Caki2 (cell line): ENCODE measurements at places on chromosomes 1 and 21. TPM values are rescaled to one million over a fixed set of nuclear protein-coding genes. Genes with fewer than 3 reads are reported as not detected.

DNA sequence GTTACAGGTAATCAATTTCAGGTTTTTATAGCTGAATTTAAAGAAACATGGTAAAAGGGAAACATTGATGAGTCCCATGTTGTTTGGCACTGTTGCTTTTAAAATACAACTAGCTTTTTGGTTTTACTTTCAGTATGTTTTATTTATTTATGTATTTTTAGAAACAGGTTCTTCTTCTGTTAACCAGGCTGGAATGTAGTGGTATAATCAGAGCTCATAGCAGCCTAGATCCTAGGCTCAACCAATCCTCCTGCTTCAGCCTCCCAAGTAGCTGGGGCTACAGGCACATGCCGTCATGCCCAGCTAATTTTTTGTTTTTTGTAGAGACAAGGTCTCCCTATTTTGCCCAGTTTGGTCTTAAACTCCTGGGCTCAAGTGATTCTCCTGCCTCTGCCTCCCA is 50.4 kb downstream of the CTTNBP2NL start:
- DNase-seq = no peak

- DNase-seq = no peak
Observed at GRCh38 chr1:164880199-164880598, 321.2 kb downstream of the PBX1 start.

DNA sequence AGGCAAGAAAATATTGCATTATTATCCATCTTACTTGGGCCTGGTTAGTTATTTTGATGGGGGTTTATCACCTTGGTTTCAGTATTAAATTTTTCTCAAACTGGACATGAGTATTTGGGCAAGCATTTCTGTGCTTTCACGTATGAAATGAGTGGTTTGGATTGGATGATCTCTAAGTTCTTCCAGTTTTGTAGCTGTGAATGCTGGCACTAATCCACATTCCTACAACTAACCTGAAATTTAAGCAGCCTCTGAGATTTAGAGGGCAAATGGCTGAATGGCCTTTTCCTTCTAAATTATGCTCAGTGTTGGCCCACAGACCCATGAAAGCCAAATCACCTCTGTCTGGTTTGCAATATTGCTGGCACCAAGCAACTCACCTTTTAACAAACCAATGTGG is 475.0 kb upstream of the B3GALT2 start:
- no peak for DNase-seq

DNA sequence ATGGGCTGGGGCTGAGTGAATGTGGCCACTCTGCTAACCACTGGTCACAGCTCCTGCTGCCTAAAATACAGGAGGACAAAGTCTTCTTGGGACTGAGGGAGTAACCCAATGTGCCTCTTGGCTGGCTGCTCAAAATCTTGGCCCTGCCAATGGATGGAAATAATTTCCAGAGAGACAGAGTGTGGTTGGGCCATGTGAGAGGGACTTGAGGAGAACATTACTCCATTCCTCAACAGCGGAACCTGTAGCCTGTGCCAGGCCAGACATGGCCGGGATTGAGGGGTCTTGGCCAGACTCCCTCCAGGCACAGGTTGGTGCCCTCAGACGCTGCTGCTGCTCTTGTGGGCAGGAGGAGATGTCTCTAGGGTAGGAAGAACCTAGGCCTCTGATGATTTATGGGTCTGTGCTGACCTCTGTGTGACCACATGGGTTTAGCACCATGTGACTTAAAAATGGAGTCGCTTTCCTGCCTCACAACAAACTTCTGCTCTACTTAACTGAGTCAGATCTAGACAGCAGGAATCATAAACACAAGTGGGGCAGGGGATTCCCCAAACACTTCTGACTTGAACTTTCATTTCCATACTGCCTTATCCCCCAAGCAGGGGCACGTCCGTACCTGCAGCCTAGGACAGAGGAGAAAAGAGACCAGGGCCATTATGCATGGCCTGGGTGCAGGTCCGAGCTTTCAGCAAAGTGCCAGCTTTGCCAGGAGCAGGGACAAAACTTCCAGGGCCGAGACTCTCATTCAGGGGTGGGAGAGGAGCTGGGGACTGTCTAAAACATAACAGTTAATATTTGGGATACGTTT is 79.2 kb downstream of the CD34 start:
- no peak for DNase-seq

DNA sequence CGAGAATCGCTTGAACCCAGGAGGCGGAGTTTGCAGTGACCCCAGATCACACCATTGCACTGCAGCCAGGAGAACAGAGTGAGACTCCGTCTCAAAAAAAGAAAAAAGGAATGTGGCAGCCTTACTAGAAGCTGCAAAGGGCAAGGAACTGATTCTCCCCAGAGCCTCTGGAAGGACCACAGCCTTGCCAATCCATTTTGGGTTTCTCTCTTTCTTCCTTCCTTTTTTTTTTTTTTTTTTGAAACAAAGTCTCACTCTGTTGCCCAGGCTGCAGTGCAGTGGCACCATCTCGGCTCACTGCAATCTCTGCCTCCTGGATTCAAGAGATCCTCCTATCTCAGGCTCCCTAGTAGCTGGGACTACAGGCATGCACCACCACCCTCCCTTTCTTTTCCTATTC is 9.9 kb upstream of the IFNGR2 start:
- no peak for DNase-seq

DNA sequence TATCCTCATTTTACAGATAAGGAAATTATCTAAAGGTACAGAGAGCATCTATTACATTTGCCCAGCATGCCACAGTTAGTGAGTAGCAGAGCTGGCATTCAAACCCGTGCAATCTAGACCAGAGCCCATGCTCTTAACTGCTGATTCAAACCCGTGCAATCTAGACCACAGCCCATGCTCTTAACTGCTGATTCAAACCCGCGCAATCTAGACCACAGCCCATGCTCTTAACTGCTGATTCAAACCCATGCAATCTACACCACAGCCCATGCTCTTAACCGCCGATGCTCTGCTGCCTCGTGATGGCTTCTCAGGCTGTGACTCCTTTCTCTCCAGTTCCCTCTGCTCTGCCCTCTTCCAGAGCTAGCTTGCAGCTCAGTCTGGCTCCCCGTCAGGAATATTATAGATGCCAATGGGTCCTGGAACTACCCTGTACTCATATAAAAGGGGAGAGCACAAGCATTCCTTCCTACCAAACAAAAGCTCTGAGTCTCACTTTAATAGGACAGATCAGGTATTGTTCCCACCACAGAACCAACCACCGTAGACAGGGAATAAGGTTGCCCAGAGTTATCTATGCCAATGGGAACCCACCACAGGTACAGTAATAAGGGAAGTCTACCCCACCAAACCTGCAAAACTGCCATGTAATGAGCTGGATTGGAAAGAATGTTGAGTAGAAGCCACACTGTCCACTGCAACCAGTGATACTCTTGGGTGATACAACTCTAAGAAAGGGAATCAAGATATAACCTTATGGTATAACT is 78.4 kb downstream of the SMYD3 start:
- peak; percentile 37 for DNase-seq

GRCh38 chr1:22383526-22384294 is 67.9 kb upstream of the ZBTB40 start:
- DNase-seq = no peak

APP gene
- total RNA-seq = 808 and 842 TPM in 2 replicates

PCSK9 gene
- not detected in 2 replicates for total RNA-seq

DNA sequence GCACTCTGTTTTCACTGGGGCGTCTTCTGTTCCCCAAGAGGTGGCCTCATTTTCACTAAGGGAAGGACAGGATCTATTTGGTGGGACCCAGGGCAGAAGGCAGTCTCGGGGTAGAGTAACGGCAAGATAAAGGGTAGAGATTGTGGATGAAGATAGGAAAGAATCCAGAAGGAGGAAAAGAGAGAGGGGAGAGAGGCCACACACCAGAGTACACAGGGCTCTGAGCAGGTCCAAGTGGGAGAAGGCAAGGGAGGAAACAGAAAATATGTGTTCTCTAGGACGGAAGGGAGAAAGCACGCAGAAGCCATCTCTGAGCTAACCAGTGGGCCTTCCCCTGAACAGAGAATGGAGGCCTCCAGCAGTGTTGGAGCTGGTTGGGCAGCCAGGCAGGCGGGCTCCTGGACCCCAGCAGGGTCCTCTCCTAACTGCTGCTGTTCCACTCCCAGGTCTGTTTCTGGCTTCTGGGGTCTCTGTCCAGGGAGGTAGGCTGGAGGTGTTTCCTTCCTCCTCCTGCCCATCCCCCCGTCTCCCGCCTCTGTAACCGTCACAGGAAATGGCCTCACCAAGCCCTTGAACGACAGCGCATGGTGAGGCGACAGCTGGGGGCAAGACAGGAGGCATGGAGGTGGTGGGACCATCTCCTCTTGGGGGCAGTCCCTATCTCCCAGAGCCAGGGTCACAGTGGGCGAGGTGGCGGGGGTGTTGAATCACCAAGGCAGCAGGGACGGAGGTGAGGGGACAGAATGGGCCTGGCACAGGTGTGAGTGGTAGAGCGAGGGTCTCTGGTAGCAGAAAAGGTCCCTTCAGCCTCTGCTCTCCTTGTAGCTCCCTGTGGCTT is 649 bp downstream of the PTPN7 start:
- no peak for DNase-seq
